NCI-H524 treated with DMSO at 0.1 percent for 48 hours (cell line): ENCODE measurements at places on chromosomes 5 and 9.

DNA sequence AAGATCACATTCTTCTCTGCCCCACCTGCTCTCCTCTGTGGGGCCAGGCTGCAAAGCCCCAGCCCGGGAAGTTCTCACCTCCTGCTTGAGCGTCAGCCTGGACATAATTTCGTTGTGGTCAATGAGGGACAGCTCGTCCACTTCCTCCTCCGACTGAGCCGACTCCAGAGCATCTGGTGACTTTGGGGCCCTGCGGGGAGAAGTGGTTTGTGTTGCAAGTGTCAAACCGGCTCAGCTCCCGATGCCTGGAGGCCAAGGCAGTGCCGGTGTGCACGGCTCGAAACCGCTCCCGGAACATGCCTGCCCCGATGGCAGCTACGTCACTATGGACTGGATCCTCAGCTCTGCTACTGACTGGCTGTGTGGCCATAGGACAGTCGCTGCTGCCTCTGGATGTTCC is 52.8 kb downstream of the PRRT1B start:
- no peak for DNase-seq

DNA sequence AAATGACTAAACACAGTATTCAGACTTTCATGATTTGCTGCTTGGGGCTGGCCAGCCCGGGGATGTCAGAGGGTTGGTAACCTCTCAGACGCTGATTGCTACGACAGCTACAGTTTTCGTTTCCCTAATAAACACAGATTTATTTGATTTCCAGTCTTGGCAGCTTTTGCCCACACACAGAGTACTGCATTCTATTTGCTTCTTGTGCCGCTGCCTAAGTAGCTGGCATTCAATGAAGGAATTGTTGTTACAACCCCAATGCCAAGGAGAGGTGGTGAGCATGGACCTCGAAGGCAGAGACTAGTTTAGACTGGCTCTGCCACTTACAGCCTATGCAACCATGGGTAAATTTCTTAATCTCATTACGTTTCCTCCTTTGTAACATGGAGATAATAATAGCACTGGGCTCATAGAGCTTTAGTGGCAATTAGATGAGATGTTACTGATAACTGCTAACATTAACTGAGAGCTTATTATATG is 247.1 kb upstream of the PANK3 start:
- no peak for DNase-seq

- DNase-seq, result no peak
Observed at GRCh38 chr5:126965061-126965475, 65.3 kb downstream of the MARCHF3 start.

DNA sequence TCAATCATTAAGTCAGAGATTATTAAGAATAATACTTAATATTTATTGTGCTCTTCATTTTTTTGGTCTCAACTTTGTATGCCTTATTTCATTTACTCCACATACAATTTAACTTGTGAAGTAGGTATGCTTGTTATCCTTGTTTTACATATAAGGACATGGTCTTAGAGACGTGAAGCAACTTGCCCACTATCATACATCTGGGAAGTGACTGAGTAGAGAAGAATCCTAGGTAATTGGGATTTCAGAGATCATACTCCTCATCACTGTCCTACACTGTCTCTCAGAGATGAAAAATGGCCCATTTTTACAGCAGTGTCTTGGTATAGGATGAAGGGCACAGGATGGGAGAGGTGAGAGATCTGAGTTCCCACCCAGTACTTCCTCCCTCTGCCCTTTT is 23.3 kb downstream of the DMRT2 start:
- DNase-seq, result no peak

DNA sequence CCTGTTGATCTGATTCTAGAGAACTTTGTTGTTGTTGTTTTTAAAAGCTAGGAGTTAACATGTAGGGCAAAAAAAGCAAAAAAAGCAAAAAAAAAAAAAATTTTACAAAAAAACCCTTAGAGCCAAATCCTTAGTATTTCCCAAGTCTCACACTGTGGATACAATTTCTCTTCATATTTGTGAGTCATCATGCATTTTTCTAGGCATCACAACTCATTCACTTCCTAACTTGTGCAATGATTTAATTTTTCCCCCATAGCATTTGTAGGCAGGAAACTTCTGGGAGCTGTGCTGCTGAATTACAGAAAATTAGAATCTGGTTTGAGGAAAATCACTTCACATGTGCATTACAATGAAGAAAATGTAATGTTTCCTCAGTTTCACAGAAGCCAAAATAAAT is 91.9 kb downstream of the MARCHF3 start:
- DNase-seq, result no peak

- no peak for DNase-seq
Observed at GRCh38 chr9:72338631-72339030, 26.4 kb downstream of the ZFAND5 start.

GRCh38 chr5:130099008-130099407 is 194.7 kb downstream of the CHSY3 start:
- DNase-seq, result no peak

GRCh38 chr5:180170106-180170809 is 38.8 kb downstream of the RASGEF1C start:
- DNase-seq, result no peak
